T1000 (cell line): ENCODE measurements at places on chromosomes 5 and 9.

DNA sequence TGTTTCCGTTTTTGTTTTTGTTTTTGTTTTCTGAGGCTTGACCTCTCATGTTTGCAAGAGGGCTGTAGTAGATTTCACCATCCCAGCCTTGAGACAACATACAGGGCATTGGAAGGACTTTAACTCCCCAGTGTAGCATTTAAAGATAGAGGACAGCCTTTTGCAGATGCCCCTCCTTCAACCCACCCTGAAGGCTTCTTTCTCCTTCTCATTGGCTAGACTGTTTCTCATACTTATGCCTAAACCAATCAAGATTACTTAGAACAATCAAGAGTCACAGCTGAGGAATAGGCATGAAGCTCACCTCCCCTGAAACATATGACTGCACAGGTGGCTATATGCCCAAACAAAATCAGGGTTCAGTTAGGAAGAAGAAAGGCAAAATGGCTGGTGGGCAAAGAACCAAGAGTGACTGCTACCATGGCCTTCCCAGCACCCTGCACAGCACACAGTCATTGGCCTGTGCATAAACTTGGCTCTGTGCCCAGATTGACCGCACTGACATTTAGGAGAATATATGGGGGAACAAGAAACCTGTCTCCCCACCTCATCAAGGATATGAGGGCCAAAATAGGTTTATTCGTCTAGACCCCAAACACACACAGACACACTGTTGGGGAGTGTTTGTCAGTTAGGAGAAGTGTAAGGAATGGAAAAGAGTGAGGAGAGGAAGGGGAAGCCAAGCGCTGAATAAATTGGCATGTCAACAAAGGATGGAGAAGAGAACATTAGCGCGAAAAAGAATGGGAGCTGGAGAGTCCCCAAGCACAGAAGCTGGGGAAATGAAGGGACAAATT, 137.3 kb upstream of the RANBP3L start:
- DNase-seq: no peak

DNA sequence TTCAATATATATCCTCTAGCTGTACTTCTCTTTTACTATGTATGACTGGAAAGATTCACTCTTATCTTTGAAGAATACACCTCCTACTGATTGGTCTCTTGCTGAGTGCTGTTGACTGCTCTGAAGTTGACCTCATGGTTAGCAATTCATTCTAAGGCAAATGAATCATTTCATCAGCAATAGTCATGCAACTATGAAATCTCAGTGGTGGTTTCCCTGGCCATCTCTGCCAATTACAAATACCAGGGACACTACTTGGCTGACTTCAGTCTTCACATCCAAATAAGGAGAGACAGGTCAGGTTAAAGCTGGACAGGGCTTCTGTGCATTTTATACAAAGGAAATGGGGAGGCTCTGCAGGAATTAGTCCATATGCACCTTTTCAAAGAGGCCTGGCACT, 333.5 kb upstream of the ACTBL2 start:
- DNase-seq: peak; percentile 56

DNA sequence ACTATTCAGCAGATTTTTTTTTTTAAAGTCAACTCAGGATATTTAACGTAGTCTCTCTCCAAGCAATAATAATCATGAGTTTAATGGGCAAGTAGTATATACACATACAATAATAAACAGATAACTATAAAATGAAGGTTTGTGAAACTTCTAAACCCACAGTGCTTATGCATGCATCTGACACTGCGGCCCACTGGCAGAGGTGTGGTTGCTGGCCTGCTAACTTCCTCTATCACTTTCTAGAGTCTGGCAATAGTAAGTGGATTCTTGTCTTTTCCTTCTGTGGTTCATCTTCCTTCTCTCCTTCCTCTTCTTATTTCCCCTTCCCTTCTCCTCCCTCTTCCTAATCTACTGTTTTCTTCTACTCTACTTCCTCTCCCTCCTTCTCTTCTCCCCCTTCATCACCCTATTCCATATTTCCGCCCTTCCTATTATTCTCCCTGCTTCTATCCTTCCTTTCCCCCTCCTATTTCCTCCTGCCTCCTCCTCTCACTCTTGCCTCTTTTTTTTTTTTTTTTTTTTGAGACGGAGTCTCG, 18.6 kb upstream of the AGXT2 start:
- DNase-seq: no peak

DNA sequence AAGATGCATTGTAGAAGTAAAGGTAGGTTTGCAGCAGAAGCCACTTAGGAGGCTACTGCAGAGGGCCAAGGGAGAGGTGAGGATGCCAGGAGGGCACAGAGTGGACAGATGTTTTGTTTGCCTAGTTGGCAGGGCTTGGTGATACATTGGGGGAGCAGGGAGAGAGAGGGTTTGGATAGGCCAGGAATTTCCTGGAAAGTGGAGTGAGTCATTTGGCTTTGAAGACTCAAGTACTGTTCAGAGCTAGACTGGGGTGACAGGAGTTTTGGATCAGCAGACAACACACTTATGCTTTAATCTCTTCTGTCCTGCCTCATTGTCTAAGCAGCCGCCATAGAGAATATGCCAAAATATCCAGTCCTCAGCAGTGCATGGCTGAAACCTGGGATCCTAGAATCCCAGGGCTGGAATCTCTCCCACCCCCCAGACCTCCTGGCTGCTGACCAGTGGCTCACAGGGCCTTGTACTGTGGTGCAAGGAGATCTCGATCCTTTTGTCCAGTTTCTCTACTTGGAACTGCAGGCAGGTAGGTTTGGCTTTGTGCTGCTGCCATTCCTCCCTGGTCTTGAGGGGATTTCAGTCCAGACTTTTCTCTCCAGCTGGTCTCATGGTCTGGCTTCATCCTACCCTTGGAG, 11.0 kb downstream of the TMEM268 start:
- DNase-seq: no peak

DNA sequence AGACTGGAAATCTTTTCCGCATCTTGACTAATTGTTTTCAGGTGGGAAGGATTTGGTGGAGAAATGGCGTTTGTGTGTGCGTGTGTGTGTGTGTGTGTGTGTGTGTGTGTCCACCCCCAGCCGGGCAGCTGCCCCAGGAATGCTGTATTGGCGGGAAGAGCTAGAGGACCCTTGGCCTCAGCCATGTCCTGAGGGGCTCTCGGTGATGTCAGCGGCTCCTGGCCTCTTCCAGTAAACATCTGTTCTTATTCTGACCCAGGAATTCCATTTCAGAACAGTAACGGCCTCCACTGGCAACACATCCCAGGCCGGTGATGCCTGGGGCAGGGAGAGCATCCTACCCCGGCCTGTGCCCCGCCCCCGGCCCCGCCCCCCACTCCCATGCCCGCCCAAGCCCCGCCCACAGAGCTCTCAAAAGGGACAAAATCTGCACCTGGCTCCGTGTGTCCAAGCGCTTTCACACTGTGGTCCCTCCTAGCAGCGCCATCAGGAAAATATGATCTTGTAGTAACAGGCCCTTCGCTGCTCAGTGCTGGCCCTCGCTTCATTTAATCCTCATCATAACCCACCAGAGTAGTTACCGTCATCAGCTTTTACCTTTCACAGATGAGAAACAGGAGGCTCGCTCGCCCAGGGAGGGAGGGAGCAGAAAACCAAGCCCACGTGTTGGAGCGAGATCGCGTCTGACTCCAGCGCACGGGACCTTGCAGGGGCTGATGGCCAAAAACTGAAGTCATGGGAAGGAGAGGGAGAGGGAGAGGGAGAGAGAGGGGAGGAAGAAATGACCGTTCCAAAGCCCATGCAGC, 18.9 kb downstream of the ADAMTS2 start:
- DNase-seq: no peak

GRCh38 chr9:738209-738915, 103.1 kb upstream of the DMRT1 start:
- peak; percentile 26 for DNase-seq

GRCh38 chr5:122723606-122724352, 51.1 kb upstream of the SNX2 start:
- no peak for DNase-seq
